ENCODE measurements at places on chromosomes 11 and 22.

DNA sequence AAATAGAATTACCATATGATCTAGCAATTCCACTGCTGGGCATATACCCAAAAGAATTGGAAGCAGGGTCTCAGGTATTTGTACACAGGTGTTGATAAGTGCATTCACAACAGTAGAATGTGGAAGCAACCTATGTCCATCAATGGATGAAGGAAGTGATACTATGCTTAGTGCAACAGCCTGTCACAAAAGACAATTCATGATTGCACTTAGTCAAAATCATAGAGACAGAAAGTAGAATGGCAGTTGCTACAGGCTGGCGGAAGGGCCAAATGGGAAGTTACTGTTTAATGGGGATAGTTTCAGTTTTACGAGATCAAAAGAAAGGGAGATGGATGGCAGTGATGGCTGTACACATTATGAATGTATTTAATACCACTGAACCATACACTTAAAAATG, 42.0 kb downstream of the SGSM3 start:
- no peak for DNase-seq

- DNase-seq = no peak
Observed at GRCh38 chr11:19772480-19772879, 59.8 kb downstream of the NAV2 start.

- DNase-seq = peak; percentile 76
Observed at GRCh38 chr11:64743591-64744543, at the start of gene RASGRP2. Gene RASGRP2 (minus strand): TSS chr11:64744142. CDS start chr11:64742866, 1,276 bp downstream.

DNA sequence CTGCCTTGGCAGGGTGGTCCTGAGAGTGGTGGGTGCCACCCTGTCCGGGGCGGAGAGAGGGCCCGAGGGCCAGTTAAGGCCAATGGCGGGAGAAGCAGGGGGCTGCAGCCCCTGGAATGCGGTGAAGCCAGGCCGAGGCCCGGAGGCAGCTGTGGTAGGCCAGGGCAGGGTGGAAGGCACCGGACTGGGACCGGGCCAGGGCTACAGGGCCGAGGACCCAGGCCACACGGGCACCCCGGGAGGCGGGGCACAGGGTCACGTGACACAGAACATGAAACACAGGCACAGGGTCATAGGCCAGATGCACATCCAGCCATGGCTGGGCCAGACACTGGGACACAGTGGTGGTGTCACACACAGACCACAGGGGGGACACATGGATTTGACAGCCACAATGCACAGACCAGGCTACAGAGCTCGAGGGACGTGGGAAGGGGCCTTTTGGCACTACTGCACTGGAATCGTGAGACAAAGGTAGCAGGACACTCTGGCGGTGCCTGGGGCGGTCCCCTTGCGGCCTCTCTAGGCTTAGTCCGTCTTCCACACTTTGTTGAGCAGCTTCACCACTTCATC, 2.8 kb downstream of the SLC25A1 start:
- DNase-seq = no peak

DNA sequence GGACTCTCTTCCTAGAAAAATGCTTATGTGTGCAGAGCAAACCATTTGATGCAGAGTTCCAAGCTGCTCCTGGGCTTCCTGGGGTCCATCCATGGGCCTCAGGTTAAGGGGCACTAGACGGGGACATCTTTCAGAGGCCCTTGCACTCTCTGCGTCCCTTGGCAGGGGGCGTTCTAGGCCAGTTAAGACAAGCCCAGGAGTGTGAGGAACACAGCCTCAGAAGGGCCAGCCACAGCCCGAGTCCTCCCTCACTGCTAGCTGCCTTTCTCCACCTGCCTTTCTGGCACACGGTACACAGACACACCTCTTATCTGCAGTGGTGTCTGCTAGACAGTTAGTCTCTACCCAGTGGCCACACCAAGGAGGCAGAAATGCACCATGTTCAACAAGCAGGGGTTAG, 18.0 kb upstream of the BID start:
- no peak for DNase-seq

DNA sequence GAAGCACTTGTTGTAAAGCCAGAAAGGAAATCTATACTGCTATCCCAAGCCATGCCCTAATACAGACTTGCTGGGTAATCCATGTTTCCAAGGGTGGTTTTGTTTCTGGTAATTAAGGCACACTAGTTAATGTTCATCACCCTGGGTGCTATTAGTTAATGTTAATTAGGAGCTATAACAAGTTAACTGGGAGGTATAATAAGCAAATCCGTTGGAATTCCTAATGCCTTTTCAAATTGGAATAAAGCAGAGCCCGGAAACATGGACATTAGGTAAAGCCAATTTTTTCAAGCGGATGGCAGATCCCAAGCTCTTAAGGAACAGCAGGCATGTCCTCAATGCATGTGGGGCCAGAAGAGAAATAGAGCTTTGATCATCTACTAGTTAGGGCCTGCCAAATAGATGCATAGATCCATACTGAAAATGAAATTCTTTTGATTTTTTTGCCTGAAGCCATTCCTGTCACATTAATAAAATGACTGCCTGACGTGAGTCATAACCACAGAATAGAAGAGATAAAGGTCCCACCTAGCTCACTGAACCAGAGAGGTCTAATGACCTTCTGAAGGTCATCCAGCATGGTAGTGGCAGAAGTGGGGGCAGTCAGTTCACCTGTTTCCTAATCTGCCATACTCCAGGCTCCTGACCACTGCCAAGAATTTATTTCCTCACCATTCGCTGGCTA, 28.5 kb upstream of the CCDC34 start:
- DNase-seq = no peak

GRCh38 chr11:121426476-121427399, 25.4 kb upstream of the SORL1 start:
- DNase-seq = peak; percentile 37

DNA sequence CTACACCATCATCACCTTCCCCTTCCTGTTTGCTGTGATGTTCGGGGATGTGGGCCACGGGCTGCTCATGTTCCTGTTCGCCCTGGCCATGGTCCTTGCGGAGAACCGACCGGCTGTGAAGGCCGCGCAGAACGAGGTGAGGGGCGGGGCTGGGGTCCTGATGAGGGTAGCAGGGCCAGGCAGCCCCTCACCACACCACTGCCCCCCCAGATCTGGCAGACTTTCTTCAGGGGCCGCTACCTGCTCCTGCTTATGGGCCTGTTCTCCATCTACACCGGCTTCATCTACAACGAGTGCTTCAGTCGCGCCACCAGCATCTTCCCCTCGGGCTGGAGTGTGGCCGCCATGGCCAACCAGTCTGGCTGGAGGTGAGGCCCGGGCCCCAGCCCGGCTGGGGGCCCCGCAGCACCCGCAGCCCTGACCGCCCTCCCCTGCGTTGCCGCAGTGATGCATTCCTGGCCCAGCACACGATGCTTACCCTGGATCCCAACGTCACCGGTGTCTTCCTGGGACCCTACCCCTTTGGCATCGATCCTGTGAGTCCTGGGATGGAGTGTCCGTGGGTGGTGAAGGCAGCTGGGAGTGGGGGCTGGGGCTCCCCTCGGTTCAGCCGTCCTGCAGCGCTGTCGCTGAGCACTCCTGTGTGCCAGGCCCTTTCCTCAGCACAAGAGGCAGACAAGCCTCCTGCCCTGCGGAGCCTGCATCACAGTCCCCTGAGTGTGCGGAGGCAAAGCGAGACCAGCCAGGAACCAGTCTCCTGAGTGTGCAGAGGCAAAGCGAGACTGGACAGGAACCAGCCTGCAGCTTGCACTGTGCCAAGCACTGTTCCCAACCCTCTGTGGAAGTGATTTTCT, 8.8 kb downstream of the TCIRG1 start:
- DNase-seq = no peak

GRCh38 chr11:102138670-102139069, 28.4 kb downstream of the YAP1 start:
- DNase-seq = no peak

DNA sequence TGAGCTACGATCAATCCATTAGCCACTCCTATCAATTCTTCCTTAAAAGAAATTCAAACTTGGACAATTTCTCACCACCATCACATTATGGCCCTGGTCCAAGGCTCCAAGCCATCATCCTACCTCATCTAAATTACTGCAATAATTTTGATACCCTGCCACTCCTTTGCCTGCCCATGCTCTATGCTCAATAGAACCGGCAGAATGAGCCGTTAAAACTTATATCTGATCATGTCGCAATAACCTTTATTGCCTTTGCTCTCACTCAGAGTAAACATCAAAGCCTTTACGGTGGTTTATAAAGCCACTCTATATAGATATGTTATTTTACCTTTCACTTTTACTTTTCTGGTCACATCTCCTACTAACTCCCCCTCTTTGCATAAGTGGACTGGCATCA, 2392.1 kb upstream of the RAG2 start:
- no peak for DNase-seq

- DNase-seq = no peak
Observed at GRCh38 chr11:553083-553987, 7.2 kb downstream of the LMNTD2 start.

DNA sequence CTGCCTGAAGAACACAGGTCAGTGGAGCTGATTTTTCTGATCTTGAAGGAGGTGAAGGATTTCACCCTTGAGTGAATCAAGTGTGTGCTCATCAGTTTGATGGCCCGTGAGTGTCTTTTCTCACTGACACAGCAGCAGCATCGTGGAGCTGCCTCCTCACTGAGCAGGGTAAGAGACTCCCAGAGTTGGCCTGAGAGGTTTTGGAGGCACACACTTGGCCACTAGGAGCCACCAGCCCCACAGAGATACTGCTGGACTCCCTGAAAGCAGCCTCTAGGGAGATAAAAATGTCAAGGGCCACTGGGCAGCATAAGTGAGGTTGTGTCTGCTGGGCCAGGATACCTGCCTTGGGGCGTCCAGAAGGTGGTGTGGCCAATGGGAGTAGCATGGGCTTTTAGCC, 245.4 kb downstream of the GRIK4 start:
- no peak for DNase-seq

DNA sequence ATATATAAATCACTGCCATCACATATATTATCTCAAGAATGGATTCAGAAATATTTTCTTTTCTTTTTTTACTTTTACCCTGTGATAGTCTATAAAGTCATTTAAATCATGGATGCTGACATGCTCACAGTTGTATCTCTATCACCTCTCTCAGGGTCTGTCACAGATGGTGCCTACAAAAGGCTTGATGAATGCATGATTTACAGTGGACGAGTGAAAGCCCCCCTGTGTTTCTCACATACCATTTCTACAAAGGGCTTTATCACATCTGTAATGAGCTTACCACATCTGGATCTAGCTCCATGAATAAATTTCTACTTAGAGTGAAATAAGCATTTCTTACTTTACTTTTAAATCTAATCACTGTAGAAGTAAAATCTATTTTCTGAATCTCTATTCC, 121.4 kb upstream of the CARD18 start:
- no peak for DNase-seq

DNA sequence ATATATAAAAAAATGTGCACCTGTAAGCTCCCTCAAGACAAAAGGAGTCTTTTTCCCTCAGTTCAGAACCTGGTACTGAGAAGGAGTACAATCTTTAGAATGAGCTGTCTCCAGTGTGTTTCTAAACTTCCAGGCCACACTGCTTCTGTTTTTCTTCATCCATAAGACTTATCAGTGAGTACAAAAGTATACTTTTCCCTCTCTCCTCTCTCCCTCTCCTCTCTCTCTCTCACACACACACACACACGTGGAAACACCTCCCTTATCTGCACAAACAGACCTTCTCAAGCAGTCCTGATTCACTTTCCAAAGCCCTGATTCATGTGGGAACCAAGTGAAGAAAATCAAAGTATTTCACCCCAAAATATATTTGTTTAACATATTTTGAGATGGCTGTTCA, 220.7 kb upstream of the UBASH3B start:
- no peak for DNase-seq

- no peak for DNase-seq
Observed at GRCh38 chr11:132459736-132460135, 1072.6 kb downstream of the OPCML start.

DNA sequence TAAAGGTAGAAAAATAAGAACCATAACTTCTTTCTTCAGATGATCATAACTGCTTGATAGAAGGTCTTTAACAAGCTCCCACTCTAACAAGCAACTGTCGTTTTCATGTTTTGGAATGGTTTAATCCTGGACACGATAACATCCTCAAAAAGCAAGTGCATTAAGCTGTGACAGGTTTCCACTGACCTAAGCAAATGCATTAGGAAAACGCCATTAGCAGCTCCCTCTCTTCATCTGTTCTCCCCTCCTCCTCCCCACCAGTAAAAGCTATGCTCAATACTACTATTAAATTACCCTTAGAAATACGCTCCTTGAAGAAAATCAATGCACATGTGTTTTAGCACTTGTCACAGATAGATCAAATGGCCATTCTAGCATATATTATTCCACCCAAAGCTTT, 729.4 kb downstream of the OPCML start:
- DNase-seq = no peak

GRCh38 chr11:98300719-98301118, 720.0 kb upstream of the CNTN5 start:
- DNase-seq = no peak

DNA sequence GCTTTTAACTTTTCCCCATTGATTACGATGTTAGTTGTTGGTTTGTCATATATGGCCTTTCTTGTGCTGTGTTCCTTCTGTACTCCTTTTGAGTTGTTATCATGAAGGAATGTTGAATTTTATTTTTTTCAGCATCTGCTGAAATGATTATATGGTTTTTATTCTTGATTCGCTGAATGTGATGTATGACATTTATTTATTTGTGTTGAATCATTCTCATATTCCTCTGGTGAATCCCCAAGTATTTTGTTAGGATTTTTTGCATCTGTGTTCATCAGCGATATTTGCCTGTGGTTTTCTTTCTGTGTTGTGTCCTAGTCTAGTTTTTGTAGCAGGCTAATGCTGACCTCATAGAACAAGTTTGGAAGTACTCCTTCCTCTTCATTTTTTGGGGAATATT, 78.2 kb downstream of the GGT1 start:
- DNase-seq = no peak

- no peak for DNase-seq
Observed at GRCh38 chr11:1600626-1601025, 2.5 kb upstream of the KRTAP5-2 start.

- no peak for DNase-seq
Observed at GRCh38 chr11:107864591-107864990, 6.0 kb upstream of the SLC35F2 start.

GRCh38 chr11:124880290-124880611, 15.0 kb downstream of the ROBO3 start:
- DNase-seq = no peak

DNA sequence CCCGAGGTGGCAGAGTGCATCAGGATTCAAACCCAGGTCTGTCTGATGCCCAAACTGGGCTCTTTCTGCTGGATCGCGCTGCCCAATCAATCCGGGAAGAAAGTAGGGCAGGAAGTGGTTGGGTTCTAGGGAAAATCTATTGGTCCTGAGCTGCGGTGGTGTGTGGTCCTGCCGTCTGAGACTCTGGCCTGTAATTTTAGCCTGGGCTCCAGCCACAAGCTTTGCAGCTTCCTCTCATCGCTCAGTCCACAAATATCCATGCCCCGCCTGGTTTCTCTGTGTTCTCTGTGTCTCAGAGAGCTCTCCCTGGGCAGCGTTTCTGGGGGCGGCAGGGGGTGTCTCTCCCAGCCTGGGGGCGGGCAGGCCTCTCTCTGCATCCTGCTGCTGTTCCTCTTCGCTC, 18.7 kb downstream of the CACNG2 start:
- DNase-seq = no peak

- DNase-seq = no peak
Observed at GRCh38 chr22:17570851-17571631, 7.7 kb downstream of the SLC25A18 start.
